Renal pelvis (tissue), 12 donors: ENCODE measurements at places on chromosomes 12 and 14.

- DNase-seq = peak; percentile 79
Measured at GRCh38 chr14:68788996-68789820, 3.7 kb downstream of the ZFP36L1 start.

DNA sequence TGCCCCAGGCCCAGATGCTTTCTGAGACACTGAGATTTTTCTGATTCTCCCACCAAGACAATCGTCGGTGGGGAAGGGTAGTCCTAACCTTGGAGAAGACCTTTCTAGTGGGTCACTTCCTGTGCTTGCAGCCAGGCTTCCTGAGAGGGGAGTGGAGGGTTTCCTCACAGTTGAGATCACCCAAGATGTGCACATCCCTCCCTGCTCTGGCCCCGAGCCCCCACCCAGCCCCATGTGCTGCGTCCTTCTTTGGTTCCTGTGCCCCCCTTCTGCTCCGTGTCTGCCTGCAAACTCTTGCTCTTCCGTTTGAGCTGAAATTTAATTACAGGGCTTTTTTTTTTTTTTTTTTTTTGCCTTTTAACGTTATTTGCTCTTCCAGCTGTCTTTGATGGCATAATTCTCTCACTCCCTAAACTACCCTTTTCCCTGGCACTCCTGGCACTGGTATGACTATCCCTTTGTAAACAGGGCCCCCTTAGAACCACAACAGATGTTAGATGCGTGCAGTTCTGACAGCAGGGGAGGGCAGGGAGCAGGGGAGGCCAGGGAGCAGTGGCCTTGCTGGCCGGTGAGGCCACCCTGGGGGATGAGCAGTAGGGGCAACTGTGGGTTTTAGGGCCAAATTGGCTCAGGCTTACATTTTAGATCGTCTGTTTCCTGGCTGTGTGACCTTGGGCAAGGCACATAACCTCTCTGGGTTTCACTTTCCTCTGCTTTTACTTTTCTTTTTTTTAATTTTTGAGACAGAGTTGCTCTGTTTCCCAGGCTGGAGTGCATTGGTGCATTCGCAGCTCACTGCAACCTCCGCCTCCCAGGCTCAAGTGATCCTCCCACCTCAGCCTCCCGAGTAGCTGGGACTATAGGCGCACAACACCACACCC lies 144.5 kb downstream of the PHETA1 start:
- peak; percentile 24 for DNase-seq

DNA sequence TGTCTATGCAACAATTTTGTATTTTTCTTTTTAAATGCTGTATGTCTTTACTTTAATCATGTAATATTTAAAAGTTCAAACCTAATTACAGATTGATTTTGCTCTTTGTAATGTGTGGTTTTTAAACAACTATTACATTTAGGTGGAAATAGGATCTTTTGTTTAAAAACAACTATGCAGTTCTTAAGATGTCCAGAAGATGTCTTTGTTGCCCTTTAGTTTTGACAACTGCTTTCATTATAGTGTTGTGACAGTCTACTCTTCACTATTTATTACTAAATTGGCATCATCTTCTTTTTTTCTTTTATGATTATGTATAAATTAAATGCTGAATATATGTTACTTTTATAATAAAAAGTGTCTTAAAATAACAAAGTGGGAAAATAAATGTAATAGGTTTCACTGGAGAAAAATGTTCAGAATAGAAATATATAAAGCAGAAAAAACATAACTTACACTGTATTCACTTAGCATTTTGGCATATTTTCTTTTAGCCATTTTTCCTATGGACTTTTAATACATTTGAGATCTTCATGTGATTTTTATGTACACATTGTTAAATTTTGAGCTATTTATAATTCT lies 27.1 kb upstream of the PCNX4 start:
- peak; percentile 15 for DNase-seq

DNA sequence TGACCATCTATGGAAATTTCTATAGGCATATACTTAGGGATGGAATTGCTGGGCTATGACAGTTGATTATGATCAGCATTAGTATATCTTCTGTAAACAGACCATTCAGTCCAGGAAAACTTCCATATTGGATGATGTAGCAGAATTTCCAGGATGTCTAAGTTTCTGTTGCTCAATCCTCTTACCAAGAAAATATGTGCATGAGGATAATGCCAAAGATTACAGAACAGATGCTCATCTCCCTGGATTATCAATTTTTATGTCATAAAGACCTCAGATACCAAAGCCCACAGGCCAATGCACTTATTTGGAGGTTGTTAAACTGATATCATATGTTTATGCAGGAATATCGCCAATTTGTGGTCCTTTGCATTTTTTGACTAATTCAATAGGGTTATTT lies 354.4 kb upstream of the FLRT2 start:
- DNase-seq = no peak

- no peak for DNase-seq
Measured at GRCh38 chr14:106044949-106045596, 518.7 kb downstream of the TMEM121 start.

- DNase-seq = no peak
Measured at GRCh38 chr14:76201162-76201561, 49.4 kb downstream of the GPATCH2L start.

DNA sequence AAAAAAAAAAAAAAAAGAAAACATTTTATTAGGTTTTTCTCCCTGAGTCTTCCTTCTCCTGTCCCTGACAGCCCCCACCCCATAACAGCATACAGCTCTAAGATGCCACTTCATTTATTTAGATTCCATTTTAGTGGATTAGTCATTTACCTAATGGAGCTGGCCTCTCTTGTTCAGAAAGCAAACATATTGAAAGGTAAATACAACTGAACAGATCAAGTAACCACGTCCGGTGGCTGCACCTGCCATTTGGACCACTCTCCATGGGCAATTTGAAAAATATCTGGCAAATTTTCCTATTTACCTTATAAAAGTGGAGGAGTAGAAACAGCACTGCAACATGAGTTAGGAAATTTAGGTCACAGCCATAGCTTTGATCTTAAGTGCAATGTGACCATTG lies 254.6 kb downstream of the C12orf42 start:
- no peak for DNase-seq

DNA sequence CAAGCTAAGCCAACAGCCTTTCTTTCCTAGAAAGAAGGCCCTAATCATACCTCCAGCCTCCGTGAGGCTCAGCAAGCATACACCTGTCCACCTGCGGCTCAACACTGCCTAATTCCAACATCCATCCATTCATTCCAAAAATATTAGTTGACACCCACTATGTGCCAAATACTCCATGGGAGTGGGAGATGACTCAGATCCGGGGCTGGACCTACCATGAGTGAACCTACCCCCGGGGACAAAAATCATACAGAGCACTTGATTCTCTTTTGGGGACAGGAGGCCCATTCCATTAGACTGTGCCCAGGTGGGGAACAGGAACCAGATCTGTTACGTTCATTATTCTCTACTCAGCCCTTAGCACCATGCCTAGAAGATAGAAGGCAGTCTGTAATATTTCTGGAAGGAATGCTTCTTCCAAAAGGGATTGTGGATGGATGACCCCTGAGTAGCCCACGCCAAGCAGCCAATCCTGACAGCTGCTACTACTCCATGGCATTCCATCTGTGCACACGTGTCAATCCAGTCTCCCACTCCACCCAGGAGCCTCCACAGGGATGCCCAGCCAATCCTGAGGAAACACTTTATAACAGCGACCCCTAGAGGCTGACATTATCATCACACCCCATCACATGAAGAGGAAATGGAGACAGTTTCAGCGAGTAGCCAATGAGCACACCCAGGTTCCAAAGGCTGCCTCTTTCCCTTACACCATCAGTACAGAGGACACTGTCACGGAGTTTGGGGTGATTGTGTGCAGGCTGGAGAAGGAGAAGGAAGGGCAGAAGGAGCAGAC lies 170.7 kb downstream of the ESRRB start:
- DNase-seq = peak; percentile 51

GRCh38 chr14:23335623-23336022 lies 14.4 kb downstream of the PABPN1 start:
- DNase-seq = no peak

DNA sequence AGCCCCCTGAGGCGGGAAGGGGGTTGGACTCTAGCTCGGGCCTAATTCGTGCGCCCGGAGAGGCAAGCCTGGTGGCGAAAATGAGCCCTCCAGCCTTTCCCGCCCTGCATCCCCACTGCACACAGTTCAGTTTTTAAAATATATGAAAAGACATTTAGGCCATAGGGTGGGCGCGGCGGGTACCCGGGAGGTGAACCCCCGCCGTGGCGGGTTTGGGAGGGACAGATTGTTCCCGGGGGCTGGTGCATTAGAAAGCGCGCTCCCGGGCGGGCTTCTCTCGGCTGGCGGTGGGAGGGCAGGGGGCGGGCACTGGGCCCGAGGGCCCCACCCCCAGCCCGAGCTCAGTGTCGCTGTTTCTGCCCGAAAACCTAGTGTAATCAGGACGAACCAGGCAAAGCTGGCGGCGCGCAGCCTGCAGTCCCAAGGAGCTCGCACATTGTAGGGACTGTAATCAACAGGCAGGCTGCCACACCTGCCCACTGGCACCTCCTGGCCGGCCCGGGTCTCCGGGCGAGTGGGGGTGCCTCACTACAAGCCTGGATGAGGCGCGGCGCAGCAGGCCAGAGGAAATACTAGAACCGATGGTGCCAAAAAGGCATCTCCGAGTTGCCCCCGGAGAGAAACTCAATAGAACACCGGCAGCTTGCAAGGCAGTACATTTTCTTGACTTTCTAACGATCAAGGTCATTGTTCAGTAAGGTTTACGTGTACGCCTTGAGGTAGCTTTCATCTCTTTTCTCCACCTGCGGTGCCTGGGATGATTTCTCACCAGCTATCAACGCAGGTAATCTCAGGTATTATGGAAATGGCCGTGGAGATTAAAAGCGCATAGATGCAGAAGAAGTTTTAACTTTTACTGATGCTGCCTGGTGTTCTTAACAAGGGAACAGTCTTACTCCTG lies 764 bp upstream of the SPTB start:
- DNase-seq = no peak

- no peak for DNase-seq
Measured at GRCh38 chr14:61662437-61663311, 32.6 kb upstream of the HIF1A start.

GRCh38 chr12:130497321-130497720 lies 159.6 kb downstream of the PIWIL1 start:
- no peak for DNase-seq

DNA sequence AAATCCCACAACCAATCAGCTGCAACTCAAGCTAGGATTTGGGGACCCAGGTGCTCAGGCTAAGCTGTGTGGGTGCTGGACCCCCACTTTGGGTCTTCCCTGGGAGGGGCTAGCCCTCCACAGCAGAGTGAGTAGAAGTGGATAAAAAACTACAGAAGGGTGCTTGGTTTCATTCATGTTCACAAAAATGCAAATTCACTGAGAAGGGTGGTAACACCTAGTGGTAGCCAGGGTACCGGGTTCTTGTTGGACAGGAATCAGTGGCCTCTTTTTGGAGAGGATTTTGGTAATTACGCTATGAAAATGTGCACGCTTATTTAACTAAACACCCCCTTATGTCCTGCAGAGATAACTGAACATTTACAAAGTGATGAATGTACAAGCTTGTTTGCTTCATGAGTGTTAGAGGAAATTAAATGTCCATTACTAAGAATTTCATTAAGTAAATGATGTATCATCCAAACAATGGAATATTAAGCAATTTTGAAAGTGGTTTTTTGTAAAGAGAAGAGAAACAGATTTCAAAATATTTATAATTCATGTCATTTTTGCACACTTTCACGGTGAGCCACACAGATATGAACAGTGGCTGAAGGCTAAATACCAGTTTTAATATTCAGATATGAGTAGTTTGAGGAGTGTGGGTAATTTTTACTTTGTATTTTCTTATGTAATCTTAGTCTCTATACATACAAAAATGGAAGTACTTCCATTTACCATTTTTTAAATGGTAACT lies 78.3 kb downstream of the DDX51 start:
- DNase-seq = no peak

- DNase-seq = no peak
Measured at GRCh38 chr12:91777268-91777992, 368.2 kb downstream of the BTG1 start.

DNA sequence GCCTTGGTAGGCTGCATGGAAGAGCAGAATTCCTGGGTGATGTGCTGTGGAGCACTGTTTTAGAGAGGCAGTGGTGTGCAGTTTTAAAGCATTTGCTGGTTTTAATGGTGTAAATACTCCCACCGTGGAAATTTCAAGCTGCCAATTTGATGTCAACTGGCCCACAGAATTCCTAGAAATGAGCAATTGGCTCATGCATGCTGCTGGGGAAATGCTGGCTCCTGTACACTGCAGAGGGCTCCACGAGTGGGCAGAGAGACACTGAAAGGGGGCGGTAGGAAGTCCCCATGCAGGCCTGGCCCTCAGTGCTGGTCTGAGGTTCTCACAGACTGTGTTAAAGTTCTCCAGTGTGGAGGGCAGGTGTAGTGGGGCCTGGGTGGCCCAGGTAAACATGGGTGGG lies 99.4 kb upstream of the NTF3 start:
- DNase-seq = no peak

GRCh38 chr12:128091951-128092382 lies 175.0 kb upstream of the TMEM132C start:
- no peak for DNase-seq

DNA sequence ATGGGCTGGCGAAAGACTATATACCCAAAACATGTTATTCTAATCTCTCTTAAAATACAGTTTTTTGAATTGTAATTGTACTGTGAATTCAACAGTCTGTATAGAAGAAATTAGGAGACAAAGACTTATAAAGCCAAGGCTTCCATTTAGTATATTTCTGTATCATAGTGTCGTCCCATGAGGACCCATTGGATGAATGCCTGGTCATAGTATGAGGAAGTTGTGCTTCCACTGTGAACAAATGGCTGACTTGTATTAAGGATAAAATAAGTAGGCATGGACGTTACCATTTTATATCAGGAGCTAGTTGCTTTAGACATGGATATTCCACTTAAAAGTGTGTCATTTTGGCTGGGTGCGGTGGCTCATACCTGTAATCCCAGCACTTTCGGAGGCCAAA lies 55.9 kb upstream of the NAV3 start:
- DNase-seq = no peak

GRCh38 chr12:72560003-72560769 lies 288.0 kb downstream of the TRHDE start:
- no peak for DNase-seq

- DNase-seq = no peak
Measured at GRCh38 chr12:76020731-76021672, 10.6 kb downstream of the PHLDA1 start.

DNA sequence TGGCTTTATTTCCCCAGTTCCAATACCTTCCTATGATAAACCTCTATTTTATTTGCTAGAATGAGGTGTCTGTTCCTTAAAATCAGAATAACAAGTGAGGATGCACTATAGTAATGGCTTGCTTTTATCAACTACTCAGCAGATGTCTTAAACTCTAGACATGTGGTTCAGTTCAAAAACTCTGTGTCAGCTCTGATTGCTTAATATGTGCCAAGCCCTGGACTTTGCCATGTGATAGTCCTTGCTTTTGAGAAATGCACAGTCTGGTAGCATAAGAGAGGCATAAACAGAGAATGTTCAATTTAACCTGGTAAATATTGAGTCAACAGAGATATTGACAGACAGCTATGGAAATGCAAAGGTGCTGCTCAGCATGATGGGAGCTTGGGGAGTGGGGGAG lies 254.8 kb downstream of the PDZRN4 start:
- DNase-seq = no peak

GRCh38 chr14:75042035-75042434 lies 9.2 kb downstream of the MLH3 start:
- no peak for DNase-seq

- DNase-seq = no peak
Measured at GRCh38 chr12:31896514-31897039, 62.6 kb upstream of the RESF1 start.
